ENCODE measurements at places on chromosomes 1 and 21.

GRCh38 chr1:168845140-168845539 is 116.1 kb upstream of the DPT start:
- no peak for DNase-seq

DNA sequence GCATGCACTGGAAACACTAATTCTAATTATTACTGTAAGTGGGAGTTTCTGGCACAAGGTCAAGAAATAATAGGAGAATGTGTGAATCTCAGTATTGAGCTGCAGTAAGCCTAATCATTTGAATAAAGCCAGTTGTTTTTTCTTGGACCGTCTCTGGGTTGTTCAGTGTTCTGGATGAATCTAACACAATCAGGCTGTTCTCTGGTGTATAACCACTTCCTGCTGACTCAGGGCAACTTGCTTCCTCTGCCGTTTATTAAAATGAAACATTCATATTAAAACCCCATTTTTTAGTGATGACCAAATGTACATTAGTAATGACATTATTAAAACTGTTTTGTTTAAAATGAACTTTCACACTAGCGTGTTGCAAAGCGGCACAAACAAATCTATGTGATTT is 273.1 kb upstream of the SNX7 start:
- DNase-seq = no peak

- no peak for DNase-seq
These were observed 82.1 kb downstream of the DAB1 start for GRCh38 chr1:57341721-57342120.

DNA sequence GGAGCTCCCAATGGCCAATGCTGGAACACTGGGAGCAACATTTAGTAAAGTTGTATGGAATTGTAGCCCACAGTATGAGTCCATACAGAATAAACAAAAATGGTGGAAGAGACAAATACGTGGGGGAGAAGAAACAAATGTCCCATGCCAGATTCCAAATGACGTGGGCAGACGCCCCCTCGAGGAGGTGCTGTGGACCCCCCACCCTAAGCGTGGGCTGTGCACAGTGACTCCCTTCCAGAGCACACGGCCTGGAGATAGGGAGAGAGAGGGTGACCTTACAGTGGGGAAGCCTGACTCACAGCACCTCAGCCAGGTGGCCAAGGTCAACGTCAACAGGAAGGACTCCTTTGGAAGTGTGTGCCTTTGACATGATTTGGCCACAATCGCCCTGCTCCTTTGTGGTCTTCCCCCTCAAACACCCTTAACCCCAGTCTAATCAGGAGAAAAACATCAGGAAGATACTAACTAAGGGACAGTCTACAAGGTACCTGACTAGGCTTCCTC is 13.7 kb upstream of the PDE9A start:
- no peak for DNase-seq

DNA sequence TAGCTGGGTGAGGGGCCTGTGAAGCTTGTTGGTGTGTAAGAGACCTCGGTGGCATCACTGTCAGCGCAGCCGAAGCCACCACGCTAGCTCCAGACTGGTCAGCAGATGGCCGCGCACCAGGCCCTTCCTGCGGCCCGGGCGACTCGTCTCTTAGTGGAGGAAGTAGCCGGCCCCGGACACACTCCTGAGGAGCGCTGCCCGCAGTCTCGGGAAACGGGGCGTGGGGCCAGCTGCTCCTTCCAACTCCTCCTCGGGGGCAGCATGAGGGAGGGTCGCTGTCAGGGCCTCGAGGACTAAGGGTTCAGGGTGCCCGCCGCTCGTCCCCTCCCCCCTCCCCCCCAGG is 20.4 kb downstream of the H3-3A start:
- no peak for DNase-seq

- no peak for DNase-seq
These were observed 58.8 kb upstream of the SPATA6 start for GRCh38 chr1:48530727-48531351.

DNA sequence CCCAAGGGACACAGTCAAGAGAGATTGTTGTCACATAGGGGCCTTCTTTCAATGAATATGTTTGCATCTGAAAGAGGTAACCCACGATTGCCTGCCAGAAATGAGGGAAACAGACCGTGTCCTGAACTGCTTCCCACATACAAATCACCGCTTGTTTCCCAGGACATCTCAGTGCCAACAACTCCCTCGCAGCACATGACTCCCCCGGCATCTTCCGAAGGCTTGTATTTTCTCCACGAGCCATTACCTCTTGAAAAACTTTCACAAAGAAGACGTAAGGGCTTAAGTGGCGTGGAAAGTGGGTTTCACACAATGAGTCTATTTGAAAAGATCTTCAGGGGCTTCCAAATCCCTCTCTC is 31.6 kb upstream of the PDE9A start:
- no peak for DNase-seq

DNA sequence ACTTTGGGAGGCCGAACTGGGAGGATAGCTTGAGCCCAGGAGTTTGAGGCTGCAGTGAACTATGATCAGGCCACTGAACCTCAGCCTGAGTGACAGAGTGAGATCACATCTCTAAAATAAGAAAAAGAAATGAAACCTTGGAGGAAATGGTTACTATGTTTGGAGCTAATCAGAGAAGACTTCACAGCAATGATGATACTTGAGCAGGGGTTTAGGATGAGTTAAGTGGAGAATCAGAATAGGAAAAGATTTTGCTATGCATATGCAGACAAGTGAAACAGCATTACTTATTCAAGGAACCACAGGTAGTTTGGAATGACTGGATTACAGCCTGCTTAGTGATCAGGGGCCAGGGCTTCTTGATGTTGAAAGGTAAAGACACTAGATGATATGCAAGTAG is 1.3 kb upstream of the CD5L start:
- no peak for DNase-seq

All from activated effector memory CD4-positive, alpha-beta T cell treated with Interleukin-2 at 50 U/mL for 16 hours (primary cell).